CD4-positive, alpha-beta T cell treated with Interleukin-17A for 4 hours (primary cell): ENCODE measurements at places on chromosomes 2 and 18.
A peak's percentile ranks its signal among the peaks of the same experiment; 100 is the strongest.

DNA sequence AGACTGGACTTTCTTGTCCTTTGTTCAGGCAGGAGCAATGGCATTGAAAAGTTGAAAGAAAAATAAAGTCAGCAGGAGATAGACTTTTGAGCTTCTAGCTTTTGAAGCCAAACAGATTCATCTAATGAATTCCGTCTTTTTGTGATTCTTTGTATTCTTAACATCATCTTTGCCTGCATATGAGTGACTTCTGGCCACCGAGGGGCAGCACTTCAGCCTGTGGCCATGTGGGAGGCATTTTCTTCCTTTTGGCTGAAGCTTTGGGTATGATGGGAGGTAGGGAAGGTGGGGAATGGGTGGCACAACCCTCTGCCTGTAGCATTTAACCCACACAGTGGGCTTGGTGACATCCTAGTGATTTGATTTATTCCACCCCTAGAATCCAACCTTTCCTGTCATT is 220.6 kb downstream of the SETBP1 start:
- DNase-seq = no peak

- DNase-seq = no peak
Observed at GRCh38 chr2:160561551-160562295, 68.1 kb upstream of the RBMS1 start.

GRCh38 chr2:108355906-108356734 is 21.6 kb upstream of the SULT1C4 start:
- no peak for DNase-seq

DNA sequence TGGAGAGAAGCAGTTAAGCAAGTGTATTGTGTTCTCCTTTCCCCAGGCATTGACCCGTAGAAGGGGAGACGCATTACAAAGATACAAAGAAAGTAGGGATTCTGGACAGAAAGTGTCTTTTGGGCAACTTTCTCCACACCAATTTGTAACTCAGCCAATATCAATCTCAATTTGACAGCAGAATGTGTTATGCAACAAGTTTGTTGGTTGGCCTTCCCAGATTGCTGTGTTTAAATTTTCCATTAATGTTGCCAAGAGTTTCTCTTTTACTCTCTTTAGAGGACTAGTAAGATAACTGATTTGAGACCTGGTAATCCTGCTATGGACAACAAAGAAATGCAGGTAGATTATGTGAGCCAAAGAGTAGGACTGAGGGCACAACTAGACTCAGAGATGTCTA is 279.6 kb downstream of the ZNF804A start:
- no peak for DNase-seq

DNA sequence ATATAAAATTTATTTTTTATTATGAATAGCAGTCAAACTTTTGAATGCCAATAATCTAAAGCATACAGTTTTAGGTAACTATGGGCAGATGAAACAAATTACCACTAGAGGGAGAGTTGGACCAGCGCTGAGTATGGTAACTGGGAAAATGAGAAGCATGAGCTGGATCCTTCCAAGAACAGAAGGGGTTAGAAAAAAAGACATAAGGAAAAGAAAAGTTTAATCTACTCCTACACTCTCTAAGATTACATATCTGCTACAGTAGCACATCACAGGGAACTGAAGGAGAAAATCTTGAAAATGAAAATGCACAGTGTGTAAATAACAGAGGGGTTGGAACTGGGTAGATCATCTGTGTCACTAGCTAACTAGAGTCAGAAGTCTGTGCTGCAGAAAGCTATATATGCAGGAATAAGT is 15.5 kb downstream of the REG3G start:
- DNase-seq = no peak

GRCh38 chr2:52404046-52404445 is 1363.6 kb upstream of the CHAC2 start:
- no peak for DNase-seq

GRCh38 chr2:128841803-128842202 is 523.1 kb upstream of the HS6ST1 start:
- no peak for DNase-seq

GRCh38 chr2:47799031-47799609 is 16.2 kb downstream of the MSH6 start:
- DNase-seq = no peak

DNA sequence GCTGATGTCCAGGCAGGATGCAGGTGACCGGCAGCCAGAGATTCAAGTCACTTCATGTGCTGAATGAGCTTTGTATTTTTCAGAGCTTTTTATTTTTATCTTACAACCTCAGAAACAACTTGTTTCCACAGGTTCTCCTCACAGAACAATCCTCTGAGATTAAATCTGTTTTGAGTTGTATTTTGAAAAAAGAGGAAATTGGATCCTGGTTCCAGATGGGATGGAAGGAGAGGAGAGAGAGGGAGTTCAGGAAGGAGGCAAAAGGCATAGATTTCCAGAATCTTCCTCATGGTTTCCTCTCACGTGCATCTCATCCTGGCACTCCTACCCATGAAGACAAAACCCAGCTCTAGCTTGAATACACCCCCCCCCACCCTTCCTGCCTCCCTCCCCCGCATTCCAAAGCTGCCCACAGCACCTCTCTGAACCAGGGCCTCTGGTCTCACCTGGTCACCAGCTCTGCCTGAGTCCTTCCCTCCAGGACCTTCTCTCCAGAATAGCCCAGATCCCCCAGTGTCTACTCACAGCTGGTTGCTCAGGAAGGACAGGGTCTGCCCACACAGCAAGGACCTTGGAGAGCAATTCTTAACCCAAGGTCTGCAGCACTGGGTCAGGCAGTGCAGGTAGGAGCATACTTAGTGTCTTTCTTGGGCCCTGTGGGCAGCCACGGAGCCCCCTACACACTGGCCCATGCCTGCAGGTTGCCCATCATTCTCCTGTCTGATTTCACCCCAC is 104.7 kb downstream of the ZFP36L2 start:
- DNase-seq = no peak

DNA sequence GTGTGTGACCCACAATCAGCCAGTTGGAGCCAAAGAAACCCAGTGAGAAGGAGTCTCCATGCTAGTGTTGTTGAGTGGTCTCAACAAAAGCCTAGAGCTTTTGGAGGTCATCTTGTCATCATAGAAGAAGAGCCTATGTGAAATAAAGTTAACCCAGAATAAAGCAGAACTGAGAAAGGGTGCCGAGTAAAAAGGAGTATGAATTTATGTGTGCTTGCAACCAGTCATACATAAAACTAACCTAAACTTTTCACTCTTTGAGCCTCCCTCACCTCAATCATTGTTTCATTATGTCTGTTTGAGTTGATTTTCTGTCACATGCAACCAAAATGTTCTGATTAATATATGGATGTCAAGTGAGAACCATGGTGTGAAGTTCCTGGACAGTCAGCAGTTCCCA is 599.3 kb upstream of the ZEB2 start:
- DNase-seq = no peak

DNA sequence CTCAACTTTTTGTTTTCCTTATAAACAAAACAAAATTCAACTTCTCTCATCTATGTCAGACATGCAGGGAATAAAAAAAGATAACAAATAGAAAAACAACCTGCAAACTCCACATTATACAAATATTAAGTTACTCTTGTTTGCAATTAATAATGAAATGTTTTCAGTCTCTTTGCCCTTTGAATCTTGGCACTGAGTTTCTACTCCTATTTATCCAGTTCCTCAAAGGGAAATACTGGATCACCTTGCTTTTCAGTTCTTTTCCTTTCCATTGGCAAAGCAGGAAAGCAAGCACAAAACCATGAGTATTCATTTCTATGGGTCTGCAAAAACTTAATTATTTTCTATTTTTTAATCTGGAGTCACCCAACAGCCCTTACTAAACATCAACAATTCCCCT is 23.6 kb downstream of the KANSL1L start:
- DNase-seq = no peak

DNA sequence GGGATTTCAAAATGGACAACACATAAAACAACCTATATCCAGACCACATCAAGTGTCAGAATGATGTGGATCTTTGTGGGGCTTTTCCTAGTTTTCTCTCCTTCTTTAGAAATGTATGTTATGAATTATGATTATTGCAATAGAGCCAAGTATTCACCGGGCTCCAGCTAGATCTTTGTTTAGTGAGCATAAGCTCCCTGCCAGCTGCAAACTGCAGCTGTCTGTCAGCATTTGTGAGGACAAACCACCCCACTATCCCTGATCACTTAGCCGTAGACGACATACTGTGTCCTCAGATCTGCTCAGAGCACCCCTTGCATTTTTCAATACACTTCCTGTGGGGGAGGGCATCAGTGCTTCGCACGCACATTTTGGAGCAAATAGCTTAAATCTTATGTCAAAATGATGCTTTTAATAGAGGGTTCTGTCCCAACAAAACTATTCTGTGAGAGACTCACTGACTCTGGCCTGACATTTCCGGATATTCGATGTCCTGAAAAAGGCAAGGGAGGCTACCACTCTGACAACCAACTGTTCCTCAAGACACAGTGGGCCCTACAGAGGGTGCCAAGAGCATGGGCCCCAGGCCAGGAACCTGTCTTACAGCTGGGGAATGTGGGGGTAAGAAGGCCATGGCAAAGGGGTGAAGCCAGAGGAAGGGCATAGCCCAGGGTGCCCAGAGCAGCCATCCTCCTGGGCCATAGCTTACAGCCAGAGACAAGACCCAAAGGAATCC is 346.0 kb downstream of the ARHGAP15 start:
- no peak for DNase-seq

DNA sequence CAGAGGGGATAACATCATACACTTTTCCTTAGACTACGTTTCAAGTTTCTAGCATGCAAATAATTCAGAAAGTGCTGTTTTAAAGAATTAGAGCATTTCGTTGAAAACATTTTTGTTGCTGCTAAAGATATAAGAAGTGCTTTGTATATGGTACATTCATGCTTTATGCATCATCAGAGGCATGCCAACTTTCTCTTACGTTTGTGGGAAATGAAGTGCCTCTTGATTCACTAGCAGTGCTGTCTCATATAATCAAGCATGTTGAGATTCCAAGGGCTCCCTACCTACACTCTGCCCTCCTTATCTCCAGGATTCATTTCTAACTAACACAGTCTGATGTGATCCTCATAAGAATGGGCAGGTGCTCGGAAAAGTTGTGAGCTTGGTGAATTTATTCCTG is 748.6 kb upstream of the DDX18 start:
- no peak for DNase-seq

- DNase-seq = no peak
Observed at GRCh38 chr2:127314193-127314988, 20.4 kb upstream of the ERCC3 start.

GRCh38 chr2:152549423-152549822 is 167.8 kb downstream of the PRPF40A start:
- no peak for DNase-seq

DNA sequence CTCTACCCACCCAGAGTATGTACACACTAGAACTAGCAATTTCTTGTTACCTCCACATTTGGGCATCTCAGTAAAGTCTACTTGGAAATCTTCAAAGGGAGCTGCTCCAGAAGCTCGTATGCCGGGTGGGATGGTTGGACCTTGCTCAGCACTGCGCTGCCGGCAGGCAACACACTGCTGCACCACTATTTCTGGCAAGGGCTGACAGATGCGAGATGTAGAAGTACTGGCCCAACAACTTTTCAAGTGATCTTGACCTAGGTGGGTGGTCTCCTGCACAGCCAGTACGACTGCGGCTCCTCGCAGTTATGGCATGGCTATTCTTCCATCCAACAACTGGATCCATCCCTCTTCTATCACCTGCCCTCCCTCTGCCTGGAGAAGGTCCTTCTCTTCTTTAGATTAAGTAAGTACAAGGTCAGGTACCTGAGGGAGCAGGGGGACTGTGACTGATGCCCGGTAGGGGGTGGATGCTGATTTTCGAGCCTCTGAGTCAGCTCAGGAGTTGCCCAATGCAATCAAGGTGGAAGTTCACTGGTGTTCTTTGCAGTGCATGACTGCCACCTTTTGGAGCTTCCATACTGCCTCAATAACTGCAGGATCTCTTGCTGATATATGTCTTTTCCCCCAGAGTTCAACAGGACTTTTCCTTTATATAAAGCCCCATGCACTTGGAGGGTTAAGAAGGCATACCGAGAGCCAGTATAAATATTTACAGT is 100.4 kb upstream of the SLC1A4 start:
- DNase-seq = no peak

DNA sequence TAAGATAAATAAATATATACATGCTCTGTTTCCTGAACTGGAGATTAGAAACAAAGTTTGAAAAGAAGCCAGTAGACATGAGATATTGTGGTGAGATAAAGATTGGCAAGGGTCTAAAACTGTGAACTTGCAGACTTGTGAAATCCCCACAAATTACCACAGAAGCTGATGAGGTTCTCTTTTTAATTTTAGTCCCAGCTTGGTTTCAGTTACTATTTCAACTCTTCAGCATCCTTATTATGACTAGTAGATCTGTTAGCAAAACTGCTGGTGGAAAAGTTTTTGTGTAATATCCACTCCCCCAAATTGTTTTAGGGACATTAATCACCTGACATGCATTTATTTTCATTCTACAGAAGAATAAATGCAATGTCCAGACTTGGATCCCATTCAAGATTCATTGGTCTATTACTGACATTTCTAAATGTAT is 20.8 kb downstream of the RASGRP3 start:
- DNase-seq = no peak

- DNase-seq = no peak
Observed at GRCh38 chr2:164735309-164735919, 106.2 kb downstream of the COBLL1 start.

DNA sequence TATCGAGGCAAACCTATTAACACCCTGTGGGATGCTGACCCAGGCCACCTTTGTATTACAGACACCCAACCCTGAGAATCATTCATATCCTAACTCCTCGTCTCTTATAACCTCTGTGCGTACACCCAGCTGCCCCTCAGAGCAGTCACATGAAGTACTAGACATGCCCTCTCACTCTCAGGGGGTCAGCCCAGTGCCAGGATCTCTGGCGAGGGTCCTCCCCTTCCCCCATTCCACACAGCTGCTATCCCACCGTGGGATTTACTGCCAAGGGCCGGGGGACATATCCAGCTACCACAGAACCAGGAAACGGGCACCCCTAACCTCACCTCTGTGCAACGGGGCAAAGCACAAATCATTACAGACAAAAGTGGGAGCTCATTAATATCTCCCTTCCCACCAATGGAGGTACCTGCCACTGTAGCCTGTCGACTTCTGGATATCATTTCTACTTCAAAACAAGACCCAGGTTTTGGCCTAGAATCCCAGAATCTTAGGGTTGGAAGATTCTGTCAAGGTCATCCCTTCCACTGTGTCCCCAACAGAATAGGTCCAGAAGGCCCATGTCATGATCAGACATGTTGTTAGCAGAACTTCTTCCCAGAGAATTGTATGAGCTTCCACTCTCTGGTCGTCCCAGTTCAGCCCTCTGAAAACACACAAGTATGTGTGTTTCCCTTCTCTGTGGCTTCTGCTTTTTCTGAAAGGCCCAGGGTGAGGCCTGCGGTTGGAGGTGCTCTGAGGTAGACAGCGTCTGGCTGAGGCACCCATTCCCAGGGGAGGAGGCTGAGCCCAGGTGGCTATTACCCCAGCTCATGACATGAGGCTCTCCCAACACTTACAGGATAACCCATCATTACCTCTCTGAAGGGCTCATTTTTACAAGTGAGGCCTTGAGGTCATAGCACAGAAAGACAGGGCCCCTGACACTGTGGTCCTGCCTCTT is 1.7 kb downstream of the TMBIM1 start:
- DNase-seq = peak; percentile 72

GRCh38 chr2:131966256-131966655 is 195.5 kb downstream of the ANKRD30BL start:
- DNase-seq = no peak
